CD4-positive, alpha-beta T cell treated with Interleukin-15 for 4 hours (primary cell): ENCODE measurements at places on chromosomes 4 and X.

- DNase-seq: no peak
Observed at GRCh38 chr4:7241597-7242125, 49.3 kb downstream of the SORCS2 start.

DNA sequence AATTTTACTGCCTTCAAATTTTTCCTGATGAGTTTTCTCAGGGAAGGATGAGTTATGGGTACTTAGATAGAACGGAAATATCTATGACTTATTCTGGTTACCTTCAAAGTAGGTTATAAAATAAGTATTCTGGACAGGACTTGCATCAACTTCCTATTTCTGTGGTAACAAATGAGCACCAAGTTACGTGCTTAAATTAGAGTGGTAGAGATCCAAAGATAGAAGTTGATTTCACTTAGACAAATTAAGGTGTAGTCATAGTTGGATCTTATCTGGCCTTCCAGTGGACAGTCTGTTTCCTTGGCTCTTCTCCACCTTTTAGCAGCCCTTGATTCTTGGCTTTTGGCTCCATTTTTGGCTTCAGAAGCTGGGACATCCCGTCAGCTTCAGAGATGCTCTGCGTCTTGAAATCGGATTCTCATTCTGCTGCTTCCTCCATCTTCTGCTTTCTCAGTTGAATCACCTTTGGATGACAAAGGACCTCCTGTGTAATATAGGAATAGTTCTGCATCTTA, 109.9 kb downstream of the ZNF518B start:
- DNase-seq: no peak

DNA sequence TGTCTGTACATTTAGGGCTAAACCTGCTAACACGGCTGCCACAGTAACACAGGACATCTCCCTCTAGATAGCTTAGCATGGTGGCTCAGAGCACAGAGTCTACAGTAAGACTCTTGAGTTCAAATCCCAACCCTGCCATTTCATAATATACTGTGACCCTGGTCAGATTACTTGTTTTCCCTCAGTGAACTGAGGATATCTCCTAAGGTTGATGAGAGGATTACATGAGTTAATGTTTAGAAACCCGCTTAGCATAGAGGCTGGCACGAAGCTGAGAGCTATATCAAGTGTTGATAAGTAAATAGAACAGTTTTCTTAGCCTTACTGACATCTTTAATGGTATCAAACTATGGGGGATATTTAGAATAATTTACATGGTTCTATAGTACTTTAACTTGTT, 37.2 kb downstream of the CASP3 start:
- no peak for DNase-seq

DNA sequence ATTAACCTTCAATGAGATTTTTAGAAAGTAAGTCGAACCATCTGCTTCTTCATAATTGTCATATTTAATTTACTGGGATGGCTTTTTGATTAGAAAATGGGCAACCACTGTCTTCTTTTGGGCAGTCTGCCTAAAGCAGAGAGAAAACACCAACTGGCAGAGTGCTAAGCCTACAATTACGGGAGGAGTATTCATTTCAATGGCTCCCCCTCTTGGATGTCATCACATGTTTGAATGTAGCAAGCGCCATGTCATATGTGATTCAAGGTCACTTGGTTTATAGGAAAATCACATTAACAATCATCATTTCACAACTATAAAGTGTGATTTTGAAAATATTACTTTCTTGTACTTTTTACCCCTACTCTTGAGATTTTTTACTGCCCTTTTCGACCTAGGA, 261.9 kb downstream of the FRMPD4 start:
- DNase-seq: no peak

DNA sequence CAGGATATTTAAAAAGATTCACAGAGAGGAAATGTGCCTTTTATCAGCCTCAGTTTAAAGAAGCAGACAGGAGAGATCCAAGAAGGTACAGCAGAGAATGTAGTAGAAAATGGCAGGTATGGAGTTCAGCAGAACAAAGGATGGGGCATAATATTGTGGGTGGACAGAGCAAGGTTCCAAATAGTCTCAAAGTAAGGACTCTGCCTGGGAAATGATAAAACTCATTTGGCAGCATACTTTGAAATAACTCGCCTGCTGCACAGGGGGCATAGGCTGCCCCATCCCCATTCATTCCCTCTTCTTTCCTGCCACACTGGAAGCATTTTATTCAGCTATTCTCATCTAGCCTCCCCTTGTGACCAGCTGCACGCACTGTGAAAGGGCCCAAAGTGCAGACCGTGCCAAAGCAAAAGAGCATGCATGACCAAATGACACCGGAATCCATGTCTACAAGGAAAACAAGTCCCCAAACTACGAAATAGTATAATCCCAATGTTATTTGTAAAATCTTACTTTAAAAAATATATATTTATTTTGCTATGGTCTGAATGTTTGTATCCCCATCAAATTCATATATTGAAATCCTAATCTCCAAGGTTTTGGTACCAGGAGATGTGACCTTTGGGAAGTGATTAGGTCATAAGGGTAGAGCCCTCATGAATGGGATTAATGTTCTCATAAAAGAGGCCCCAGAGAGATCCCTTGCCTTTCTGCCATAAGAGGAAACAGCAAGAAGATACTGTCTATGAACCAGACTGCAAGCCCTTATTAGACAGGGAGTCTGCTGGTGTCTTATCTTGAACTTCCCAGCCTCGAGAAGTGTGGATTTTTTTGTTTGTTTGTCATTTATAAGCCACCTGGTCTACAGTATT, 77.4 kb upstream of the PRSS48 start:
- no peak for DNase-seq

- DNase-seq: no peak
Observed at GRCh38 chrX:34848281-34848680, 94.3 kb upstream of the FAM47B start.

GRCh38 chr4:98779088-98779487, 120.7 kb upstream of the TSPAN5 start:
- DNase-seq: no peak

DNA sequence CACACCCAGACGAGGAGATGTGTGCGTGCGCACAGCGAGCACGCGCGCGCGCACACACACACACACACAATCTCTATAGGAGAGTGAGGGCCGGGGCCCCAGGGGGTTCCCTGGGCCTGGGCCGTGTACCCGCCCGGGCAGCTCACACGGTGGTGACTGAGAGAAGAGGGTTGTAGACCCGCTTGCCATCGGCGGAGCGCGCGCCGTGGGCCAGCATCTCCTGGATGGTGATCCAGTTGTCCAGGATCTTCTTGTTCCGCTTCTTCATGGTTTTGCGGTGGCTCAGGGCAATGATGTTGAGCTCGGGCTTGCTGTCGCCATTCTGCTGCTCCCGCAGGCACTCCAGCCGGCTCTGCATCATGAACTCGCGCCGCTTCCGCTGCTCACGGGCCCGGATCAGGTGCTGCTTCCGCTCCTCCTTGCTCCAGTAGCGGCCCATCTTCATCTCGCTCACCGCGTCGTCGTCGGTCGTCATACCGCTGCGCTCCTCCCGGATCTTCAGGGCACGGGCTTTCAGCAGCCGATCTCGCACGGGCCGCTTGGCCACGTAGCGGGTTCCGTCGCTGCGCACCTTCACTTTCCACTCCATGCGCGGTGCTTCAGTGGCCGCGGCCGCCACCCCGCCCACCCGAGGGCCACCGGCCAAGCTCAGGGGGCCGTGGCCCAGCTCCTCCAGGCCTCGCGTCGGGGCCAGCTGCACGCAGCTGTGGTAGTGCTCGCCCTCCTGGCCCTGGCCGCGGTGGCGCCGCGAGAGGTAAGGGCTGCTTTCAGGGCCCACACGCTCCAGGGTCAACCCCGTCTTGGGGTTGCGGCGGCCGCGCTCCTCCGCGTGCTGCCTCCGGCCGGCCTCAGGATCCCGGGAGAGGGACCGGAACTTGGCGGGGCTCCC, 9.0 kb downstream of the SSR4 start:
- no peak for DNase-seq

- no peak for DNase-seq
Observed at GRCh38 chr4:79197275-79198009, 128.4 kb downstream of the NAA11 start.

- no peak for DNase-seq
Observed at GRCh38 chrX:129037389-129037788, 485.9 kb downstream of the SMARCA1 start.

DNA sequence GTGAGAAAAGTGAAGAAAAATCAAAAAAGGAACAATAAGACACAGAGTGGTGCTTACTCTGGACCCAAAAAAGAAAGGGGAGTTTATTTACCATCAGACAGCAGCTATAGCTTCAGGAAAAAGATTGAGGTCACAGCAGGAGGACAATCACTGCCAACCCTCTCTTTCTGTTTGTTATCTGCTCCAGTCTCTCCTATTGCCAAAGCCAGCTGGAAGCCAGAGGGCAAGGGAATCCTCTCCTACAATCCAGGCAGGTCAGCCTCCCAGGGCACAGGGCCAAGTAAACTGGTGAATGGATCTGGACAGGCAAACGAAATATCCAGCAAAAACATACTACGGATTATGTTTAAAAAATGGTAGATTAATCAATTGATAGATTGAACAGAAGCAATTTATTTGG, 306.9 kb upstream of the SLIT2 start:
- no peak for DNase-seq

DNA sequence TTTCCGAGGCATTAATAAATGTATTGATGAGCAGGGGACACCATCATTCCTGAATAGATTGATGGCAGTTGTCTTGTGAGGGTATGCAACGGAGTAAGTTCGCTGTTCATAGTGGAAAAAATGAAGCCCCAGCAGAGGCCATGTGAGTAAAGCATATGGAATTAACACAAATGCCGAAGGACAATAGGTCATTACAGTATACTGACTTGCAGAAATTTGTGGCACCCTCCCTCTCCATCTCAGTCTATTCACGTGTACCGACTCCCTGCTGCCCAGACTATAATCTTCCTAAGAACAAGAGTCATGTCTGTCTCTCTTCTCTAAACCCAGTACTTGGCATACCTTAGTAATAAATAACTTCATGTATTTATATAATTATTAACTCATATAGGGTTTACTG, 47.1 kb upstream of the PCDH10 start:
- no peak for DNase-seq

- no peak for DNase-seq
Observed at GRCh38 chrX:16839219-16839851, 30.8 kb downstream of the RBBP7 start.

DNA sequence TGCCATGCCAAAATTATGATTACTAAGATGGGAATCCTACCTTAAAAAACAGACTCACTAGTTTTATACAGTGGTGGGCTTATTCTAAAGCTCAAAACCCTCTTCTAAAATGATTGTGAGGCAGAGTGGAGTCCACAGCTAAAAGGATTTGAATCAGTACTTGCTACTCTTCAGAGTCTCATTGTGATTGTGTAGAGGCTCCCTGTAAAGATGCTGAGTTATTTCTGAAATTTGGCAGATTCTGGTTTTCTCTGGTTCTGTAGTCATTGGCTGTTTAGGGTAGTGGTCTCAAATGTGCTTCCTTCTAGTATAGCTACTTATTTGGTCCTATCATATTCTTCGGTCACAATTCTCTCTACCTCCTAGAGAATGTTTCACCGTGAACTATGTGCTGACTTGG, 104.1 kb downstream of the FBXW7 start:
- DNase-seq: no peak

DNA sequence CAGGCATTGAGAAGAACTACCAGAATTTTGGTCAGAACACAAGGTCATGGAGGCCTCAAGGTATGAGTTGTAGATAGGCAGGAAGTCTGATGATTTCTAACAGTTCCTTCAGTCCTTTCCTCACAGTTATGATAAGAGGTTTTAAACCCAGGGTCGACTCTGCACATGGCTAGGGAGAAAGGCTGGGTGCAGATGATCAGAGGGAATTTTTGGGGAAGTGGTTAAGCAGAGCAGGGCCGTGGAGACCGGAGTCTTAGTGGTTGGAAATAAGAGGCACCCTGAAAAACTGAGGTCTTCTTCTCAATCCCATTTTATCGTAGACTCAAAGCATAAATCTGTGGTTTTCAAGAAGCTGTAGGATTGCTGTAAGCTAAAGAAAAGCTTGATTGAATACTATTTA, 118.5 kb upstream of the ANK2 start:
- no peak for DNase-seq

DNA sequence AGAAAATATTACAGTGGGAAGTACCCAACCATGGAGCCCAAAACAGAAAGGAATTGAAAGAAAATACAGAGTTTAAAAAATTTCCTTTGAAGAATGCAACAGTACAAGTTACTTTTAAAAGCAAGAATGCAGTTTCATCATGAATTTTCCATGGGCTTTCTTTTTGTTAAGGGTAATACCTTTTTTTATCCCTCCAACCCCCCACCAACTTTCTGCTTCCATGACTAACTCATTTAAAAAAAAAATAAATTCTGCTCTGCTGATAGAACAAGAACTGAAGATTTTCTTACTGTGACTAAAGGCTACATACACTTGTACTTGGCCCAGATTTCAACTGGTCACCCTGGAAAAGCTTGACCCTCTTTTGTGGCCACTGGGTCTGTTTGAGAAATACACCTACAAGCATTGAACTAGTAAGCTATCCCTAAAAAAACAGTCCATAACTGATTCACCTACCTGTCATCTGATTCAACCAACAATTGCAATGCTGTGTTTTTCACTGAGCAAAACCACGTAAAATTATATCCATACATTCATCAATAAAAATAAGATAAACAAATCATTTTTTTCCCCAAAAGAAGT, 214.2 kb downstream of the NSUN7 start:
- no peak for DNase-seq

- no peak for DNase-seq
Observed at GRCh38 chr4:74660866-74661265, 133.5 kb downstream of the BTC start.

- no peak for DNase-seq
Observed at GRCh38 chr4:88148560-88148959, 9.9 kb downstream of the ABCG2 start.

- DNase-seq: no peak
Observed at GRCh38 chr4:7591409-7592053, 156.8 kb upstream of the PSAPL1 start.

DNA sequence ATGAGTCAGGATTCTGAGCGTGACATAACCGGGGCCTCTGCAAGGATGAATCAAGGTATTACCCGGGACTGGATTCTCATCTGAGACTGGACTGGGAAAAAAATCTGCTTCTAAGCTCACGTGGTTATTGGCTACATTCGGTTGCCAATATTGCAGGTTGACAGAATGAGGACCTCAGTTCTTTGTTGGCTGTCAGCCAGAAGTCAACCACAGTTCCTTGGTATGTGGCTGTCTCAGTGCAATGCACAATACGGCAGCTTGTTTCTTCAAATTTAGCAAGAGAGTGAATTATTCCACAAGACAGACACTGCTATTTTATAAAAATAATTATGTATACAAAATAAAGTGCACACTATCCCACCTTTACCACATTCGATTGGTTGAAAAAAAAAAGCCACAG, 424.2 kb downstream of the KLHL4 start:
- DNase-seq: no peak

GRCh38 chr4:40316333-40316781, 18.8 kb upstream of the CHRNA9 start:
- peak; percentile 80 for DNase-seq

DNA sequence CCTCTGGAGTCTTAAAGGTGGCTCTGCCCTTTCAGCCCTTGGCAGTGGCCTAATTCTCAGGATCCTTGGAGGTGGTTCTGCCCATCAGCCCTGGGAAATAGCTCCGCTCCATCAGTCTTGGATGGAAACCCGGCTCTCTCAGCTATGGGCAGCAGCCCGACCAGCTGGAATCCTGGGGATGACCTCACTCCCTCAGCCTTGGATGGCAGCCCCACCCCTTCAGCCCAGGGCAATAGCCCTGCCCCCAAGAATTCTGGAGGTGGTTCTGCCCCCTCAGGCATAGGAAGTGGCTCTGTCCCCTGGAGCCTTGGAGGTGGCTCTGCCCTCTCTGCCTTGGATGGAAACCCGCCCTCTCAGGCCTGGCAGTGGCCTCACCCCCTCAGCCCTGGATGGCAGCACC, 127.7 kb downstream of the RBMX2 start:
- DNase-seq: no peak
